PC-9 (cell line): ENCODE measurements at places on chromosomes 6 and 20. TPM values are rescaled to one million over a fixed set of nuclear protein-coding genes. Genes with fewer than 3 reads are reported as not detected.

DNA sequence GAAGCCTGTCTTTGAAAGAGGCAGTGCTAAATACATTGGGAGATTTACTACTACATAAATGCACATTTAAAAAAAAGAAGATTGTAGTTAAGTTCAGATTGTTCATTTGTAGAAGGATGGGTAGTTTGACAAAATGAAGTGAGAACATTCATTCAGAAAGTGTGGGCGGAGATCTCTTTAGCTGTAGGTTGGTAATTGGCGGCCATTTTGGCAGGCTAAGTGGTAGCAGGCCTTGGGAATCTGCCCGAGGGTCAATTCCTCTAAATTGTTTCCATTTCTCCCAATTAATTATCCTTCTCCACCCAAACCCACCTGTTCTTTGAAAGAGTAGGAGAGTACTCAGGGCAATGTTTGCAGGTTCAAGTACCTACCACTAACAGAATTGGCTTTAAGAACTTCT lies 17.9 kb downstream of the SOX4 start:
- no peak for DNase-seq
- no peak overlapping the region for H3K4me3 ChIP-seq
- peaks cover 16% of the 10 kb centered on the region for H3K4me1 ChIP-seq
- no peak overlapping the region for H3K27ac ChIP-seq
- no peaks in the 10 kb centered on the region for H3K27me3 ChIP-seq

- H3K4me3 ChIP-seq: no peak overlapping the region
- H3K36me3 ChIP-seq: no peaks in the 10 kb centered on the region
- DNase-seq: no peak
- no peaks in the 10 kb centered on the region for H3K27me3 ChIP-seq
Measured at GRCh38 chr6:45721665-45722064, 294.0 kb downstream of the CLIC5 start.

DNA sequence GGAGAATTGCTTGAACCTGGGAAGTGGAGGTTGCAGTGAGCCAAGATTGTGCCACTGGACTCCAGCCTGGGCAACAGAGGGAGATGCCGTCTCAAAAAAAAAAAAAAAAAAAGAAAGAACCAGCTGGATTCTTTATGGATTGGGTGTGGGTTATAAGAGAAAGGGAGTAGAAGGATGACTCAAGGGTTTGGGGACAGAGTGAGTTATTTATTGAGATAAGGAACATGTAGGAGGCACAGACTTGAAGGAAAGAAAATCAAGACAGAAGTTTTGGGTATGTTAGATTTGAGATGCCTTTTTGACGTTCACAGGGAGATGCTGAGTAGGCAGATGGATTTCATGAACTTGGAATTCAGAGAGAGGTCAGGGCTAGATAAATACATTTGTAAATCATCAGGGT lies 47.6 kb downstream of the KIZ start:
- H3K4me3 ChIP-seq: no peak overlapping the region
- no peaks in the 10 kb centered on the region for H3K4me1 ChIP-seq
- no peak overlapping the region for H3K27ac ChIP-seq

The RAB22A gene
- 22.6 and 28.9 TPM in 2 replicates for total RNA-seq

The KHDC3L gene
- not detected in 2 replicates for total RNA-seq

DNA sequence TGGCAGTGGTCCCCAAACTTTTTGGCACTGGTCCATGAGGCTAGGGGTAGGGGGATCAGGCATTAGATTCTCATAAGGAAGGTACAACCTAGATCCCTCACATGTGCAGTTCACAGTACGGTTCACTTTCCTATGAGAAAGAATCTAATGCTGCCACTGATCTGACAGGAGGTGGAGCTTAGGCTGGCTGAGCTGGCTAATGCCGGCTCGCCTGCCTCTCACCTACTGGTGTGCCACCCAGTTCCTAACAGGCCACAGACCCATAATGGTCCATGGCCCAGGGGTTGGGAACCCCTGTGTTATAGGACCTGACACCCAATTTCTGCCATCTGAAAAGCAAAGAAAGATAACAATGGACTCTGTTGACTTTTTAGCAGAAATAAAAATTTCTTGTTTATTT lies 199.6 kb downstream of the GMPR start:
- H3K4me1 ChIP-seq: peaks cover 6% of the 10 kb centered on the region
- no peaks in the 10 kb centered on the region for H3K36me3 ChIP-seq
- no peaks in the 10 kb centered on the region for H3K27me3 ChIP-seq
- no peak overlapping the region for H3K27ac ChIP-seq

The BANF2 gene
- not detected in 2 replicates for total RNA-seq

DNA sequence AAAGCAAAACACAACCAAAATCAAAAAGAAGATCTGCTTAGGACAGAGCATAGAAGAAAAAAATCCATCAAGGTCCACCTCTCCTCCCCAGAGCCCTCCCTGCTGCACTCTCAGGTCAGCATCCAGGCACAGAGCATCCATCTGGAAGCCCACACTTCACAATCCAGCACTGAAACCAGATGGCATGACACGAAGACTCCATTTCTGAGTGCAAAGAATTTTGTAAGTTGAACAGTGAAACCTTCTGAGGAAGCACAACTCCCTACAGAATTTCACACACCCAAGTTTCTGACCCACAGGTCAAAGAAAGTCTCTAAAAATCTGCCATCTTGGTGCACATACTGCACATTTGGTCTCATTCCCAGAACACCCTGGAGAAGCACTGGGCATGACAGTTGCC lies 128.8 kb upstream of the STXBP5 start:
- H3K27me3 ChIP-seq: no peaks in the 10 kb centered on the region
- no peak overlapping the region for H3K27ac ChIP-seq
- H3K36me3 ChIP-seq: no peaks in the 10 kb centered on the region
- H3K4me3 ChIP-seq: no peak overlapping the region

- H3K4me1 ChIP-seq: peaks cover 28% of the 10 kb centered on the region
- peaks cover 19% of the 10 kb centered on the region; the same call in 1 of the 2 replicates for H3K36me3 ChIP-seq
- H3K4me3 ChIP-seq: no peak overlapping the region
- DNase-seq: no peak
- H3K27me3 ChIP-seq: no peaks in the 10 kb centered on the region
Measured at GRCh38 chr6:158570681-158570962, 10.7 kb downstream of the TMEM181 start.

The C2 gene
- total RNA-seq: 0.96 and 2.4 TPM in 2 replicates
